ENCODE measurements at places on chromosomes 1 and 21. TPM values are rescaled to one million over a fixed set of nuclear protein-coding genes. Genes with fewer than 3 reads are reported as not detected.

DNA sequence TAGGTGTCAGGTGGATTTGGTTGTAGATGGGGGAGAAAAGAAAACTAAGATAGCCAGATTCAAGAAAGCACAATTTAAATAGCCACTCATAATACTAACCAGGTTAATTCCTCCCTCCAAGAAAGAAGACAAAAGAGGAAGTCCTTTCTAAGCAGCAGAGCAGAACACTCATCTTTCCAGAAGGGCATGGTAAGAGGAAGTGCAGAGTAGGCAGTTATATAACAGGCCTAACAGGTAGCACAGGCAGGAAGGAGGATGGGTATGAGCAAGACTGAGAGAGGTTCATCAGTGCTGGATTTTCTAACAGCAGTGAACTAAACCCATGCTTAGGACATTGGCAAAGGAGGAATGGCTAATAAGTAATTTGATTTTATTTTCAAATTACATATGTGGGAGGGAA, 517.5 kb downstream of the PLPP3 start:
- no peak for DNase-seq

GRCh38 chr21:46146856-46147255, 8.5 kb downstream of the FTCD start:
- no peak for DNase-seq

LCE1F gene
- not detected for polyA plus RNA-seq

DNA sequence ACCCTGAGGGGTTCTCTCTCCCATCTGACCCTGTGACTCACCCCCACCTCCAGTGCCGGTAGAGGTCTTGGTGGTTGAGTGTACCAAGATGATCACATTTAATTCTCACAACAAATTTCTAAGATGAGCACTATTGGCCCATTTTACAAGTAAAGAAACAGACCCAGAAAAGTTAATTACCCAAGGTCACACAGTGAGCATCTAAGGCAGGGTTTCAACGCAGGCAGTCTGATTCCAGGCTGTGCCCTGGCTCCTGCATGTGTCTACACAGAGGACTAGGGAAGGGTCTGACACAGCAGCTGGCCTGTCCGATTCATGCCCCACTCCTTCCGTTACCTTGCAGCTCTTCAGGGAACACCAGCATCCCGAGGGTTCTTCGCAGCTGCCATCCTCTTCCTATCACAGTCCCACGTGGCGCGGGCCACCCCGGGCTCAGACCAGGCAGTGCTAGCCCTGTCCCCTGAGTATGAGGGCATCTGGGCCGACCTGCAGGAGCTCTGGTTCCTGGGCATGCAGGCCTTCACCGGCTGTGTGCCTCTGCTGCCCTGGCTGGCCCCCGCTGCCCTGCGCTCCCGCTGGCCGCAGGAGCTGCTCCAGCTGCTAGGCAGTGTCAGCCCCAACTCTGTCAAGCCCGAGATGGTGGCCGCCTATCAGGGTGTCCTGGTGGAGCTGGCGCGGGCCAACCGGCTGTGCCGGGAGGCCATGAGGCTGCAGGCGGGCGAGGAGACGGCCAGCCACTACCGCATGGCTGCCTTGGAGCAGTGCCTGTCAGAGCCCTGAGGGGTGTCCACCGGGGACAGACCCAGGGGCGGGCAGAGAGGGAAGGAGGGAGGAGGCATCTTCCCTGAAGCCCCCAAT, 7.5 kb downstream of the NCDN start:
- DNase-seq: no peak

GRCh38 chr21:45995686-45996179, 14.2 kb downstream of the COL6A1 start:
- no peak for DNase-seq

DNA sequence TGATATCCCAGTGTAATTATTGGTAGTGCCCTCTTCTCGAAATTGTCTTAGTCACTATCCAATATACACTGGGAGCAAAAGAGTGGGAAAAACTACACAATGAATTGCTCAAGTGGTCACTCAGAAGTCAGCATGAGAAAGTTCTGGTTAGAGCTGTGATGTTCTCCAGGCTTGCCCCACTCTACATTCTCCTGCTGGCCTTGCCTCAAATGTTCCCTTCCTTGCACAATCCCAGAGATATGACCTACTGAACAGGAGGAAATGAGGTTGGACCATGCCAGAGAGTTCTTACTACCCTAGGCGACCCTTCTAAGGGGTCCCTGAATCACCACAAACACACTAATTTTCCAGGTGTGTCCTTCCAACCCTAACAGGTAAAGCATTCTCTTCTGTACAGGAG, 40.8 kb downstream of the GLUL start:
- DNase-seq: no peak

ZCCHC17 gene
- polyA plus RNA-seq: 48.9 TPM

TAF13 gene
- polyA plus RNA-seq: 53.3 TPM

Data from left renal cortex interstitium (tissue), 4 donors.